Stimulated activated CD4-positive, alpha-beta T cell treated with anti-CD3 and anti-CD28 coated beads, Interleukin-2, amount 100 ng/mL, for 24 hours (primary cell): ENCODE measurements at places on chromosomes 5 and 9.

DNA sequence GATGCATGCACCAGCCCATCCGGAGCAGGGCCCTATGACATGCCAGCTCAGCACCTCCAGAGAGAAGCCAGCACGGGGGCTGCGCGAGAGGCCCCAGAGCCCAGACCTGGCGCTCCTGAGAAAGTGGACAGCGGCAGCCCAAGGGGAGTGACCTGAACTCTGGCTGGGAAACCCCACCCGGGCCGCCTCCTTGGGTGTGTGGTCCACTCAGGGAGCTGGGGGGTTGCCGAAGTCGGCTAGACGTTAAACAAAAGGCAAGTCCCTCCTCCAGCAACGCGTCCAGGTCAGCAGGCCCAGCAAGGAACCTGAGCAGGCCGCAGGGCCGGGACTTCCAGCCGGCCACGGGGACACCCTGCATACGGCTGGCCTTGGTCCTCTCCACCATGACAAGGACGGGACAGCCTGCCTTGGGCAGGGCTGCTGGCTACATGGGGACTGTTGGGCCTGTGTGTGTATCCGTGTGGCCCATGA lies 35.7 kb downstream of the NACC2 start:
- no peak for DNase-seq

DNA sequence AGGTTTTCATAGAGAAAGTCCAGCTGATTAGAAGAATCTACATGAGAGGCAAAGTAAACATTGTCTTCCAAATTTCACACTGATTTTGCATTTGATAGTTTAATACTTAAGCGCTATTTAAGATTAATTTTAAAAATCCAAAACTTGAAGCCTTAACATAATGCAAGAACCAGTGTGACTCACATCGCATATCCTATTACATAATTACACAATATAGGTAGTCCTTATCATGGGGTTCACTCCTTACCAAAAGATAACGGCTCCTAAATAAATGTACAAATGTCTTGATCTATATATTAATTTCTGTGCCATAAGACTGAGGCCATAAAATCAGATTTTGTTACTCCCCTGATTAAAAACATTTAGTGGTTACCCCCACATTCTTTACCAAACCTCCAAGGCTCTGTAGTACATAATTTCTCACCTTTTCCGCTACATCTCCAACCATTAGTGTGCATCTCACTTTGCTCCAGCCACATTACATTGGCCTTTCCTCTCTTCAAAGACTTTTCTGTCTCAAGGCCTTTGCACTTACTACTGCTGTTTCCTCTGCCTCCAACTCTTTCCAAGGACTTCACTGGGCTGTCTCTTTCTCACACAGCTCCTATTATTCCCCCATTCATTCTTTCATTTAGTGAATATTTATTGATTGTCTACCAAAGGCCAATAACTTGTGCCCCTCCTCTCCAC lies 1.0 kb downstream of the RIOK2 start:
- no peak for DNase-seq

DNA sequence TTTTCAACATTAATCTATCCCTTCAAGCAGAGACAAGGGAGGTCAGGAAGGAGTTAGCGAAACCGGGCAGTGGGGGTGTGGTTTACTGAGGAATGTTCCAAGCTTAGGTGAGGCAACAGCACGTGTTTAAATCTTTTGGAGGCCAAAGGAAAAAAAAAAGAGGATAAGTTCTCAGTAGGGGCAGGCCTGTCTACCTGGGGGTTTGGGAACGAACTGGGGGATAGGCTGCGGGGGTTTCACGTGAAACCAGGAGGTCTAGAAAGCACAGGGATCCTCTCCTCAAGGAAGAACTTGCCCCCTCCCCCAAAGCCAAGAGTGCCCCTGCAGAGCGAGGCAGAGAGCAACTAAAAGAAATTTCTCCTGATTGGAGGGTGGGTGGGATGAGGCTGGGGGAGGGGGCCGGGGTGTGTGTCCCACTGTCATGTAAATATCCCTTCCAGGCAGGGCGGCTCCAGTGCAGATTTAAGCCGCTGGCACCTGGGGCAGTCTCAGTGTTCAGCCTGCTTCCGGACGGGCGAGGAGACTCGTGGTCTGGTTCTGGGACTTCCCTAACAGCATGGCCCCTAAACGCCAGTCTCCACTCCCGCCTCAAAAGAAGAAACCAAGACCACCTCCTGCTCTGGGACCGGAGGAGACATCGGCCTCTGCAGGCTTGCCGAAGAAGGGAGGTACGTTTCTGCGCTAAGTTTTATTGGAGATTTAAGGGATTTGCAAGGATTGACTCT lies 5.5 kb upstream of the SET start:
- peak; percentile 46 for DNase-seq

DNA sequence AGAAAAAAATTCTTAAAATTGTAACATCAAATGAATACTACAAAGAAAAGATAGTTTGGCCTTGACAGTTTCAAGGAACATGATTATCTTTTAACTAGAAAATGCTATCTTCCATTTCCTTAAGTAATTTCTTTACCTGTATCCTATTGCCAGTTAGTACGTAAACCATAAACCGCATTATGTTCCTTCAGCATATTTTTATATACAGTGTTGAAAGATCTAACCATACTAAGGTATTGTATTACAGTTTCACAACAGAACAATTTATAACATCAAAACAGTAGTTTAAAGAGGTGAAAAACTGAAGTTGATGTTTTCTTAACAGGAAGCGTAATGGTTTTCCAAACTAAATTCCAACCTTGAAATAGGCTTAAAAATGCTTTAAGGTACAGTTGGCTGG lies 45.1 kb downstream of the GLRX start:
- DNase-seq, result no peak

- no peak for DNase-seq
Observed at GRCh38 chr5:131245312-131245711, 18.5 kb upstream of the CDC42SE2 start.

DNA sequence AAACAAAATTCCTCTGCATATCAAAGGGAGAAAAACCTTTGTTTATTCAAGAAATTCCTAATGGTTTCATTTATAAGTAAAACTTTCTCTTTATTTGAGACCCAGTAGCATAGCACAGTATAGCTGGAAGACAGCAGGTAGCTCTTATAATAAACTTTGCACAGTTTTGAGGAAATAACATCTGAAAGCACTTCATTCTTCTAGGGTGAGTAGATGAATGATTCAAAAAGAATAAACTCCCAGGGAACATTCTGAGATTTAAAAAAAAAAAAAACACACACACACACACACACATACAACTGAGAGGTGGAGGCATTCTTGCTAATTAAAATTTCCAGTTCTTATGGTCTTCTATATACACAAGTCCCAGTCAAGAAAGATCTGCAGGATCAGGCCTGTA lies 197.3 kb downstream of the BNC2 start:
- DNase-seq, result no peak

DNA sequence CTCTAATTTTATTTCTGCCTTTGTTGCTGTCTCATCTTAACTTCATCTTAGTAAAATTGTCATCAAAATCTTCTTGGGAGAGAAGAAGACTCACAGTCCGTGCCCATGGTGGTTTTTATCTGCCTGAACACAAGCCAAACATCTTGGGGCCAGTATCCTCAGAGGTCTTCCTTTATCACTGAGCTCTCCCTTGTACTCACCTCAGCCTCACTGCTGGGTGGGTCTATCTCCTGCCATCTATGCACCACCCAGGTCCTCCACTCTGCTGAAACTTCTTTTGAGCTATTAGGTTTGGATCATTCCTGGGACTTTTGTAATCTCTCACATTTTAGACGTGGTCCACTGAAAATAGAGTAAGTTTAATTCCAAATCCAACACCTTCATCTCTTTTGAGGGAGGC lies 116.3 kb upstream of the EPB41L4A start:
- DNase-seq, result no peak

DNA sequence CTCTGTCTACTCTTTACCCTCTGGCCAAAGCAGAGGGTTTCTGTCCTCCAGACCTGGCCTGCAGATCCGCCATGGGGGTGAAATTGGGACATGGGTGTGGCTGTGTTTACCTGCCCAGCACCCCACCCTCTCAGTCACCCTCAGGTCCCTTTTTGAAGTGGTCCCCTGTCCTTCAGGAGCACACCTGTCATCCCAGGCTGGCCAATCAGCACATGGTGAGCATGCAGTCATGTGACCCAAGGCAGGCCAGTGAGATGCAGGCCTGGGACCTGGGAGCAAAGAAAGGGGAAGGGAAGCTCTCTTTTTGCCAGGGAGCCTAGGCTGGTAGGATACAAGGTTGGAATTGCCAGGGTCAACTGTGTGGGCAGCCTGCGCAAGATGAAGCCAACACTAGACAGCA lies 28.3 kb upstream of the IER5L start:
- no peak for DNase-seq

GRCh38 chr5:67971223-67971830 lies 244.2 kb upstream of the PIK3R1 start:
- no peak for DNase-seq
